Bronchus fibroblast of lung (primary cell): ENCODE measurements at places on chromosomes 3 and 15. TPM values are rescaled to one million over a fixed set of nuclear protein-coding genes. Genes with fewer than 3 reads are reported as not detected.

The ZPLD1 gene
- not detected in 2 replicates for total RNA-seq

The KLHL40 gene
- not detected in 2 replicates for total RNA-seq

The POPDC2 gene
- total RNA-seq = not detected in 2 replicates

The CCDC9B gene
- total RNA-seq = 2.1 and 4.2 TPM in 2 replicates

The TCTA gene
- 14.7 and 15.5 TPM in 2 replicates for total RNA-seq

The HTR3E gene
- total RNA-seq = not detected in 2 replicates

The BCHE gene
- 10.0 and 17.3 TPM in 2 replicates for total RNA-seq

The ALDH1A3 gene
- 8.5 and 16.0 TPM in 2 replicates for total RNA-seq

The PDE12 gene
- 15.1 and 16.5 TPM in 2 replicates for total RNA-seq

The ZNF620 gene
- 0.67 and 1.0 TPM in 2 replicates for total RNA-seq

The TMEM41A gene
- 7.2 and 8.8 TPM in 2 replicates for total RNA-seq

The TRIM42 gene
- not detected in 2 replicates for total RNA-seq
